ENCODE measurements at places on chromosomes 2 and 18.

- no peak for DNase-seq
Measured at GRCh38 chr2:40199771-40200170, 252.1 kb downstream of the SLC8A1 start.

DNA sequence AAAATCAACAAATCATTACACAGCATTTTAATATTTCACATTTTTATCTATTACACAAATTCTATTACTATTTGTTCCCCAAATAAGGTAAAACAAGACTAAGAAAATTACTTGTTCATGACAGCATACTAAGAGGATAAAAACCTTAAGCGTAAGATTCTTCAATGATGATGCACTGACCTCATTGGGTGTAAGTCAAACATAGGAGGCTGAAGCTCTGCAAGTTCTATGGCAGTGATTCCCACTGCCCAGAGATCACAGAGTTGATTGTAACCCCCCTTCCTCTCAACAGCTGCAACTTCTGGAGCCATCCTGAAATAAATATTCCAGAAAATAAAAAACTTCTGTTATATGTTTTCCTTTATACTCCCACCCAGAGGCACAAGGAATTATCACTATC lies 82.2 kb upstream of the CDKL4 start:
- no peak for DNase-seq

- DNase-seq: peak; percentile 84
Measured at GRCh38 chr2:73176881-73177644, 25.3 kb upstream of the NOTO start.

DNA sequence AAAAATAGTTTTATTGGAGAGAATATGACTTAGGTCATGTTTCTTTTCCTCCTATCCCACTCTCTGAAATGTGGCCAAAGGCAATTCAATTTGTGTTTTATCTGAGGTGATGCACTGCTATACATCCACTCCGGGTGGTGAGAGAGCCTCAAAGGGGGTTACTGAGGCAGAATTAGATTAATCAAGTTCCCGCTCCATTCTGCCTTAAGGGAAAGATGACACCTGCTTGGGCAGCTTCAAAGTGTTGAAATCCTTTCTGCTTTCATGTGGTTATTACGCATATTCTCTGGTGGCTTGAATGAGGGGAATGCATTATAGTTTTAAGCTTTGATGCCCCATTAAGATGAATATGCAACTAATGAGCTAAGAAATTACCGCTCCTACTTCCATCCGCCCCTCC lies 213.0 kb upstream of the TMEFF2 start:
- no peak for DNase-seq

GRCh38 chr2:86584151-86584913 lies 21.1 kb upstream of the CHMP3 start:
- peak; percentile 61 for DNase-seq

DNA sequence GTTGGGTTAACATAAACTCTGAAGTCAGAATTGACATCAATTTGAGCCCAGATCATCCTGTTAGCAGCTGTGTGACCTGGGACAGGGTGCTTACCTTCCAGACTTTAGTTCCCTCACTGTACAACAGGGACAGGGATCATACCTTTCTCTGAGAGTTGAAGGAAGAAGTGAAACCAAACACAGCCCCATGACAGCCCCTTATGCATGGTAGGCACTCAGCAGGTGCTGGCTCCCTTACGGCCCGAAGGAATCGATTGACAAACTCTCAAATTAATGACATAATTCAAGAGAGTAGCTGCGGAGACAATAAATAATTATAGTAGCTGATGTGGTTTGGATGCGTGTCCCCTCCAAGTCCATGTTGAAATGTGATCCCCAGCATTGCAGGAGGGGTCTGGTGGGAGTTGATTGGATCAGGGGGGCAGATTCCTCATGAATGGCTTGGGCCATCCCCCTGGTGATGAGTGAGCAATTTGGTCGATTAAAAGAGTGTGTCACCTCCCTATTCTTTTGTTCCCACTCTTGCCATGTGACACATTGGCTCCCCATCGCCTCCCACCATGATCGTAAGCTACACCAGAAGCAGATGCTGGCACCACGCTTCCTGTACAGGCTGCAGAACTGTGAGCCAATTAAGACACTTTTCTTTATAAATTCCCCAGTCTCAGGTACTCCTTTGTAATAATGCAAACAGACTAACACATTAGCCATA lies 72.4 kb downstream of the ODC1 start:
- DNase-seq: peak; percentile 33

DNA sequence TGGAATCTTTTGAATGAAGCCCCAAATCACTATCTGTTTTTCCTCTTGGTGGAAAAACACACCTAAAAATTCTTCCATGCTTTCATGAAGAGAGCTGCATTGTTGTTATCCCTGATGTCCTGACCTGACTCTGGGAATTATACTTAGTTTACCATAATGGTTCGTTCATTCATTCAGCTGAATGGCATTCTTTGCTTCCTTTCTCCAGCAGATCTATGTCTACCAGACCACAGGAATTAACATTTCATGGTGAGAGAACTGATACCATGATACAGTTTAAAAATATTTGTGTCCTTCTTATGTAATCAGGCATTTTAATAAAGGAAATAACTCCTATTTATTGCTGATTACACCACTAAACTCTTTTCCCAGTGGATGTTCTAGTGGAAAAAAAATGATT lies 11.1 kb upstream of the SLC4A10 start:
- DNase-seq: no peak

DNA sequence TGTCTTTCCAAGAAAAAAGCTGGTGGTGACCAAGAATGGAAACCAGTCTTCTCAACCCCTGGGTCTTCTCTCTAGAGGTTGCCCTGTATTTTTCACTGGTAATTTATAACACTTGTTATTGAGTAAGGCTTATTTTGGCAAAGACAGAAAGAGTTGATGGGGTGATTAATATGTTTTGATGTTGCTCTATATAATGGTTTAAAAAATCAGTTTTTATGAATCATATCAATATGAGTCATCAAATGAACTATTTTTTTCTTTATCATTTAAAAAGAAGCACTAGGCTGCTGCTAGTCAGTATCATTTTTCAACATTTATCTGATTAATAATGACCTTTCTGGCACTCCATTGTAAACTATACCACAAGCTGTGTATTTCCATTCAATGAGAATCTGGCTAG lies 1142.2 kb downstream of the LRP1B start:
- DNase-seq: no peak

DNA sequence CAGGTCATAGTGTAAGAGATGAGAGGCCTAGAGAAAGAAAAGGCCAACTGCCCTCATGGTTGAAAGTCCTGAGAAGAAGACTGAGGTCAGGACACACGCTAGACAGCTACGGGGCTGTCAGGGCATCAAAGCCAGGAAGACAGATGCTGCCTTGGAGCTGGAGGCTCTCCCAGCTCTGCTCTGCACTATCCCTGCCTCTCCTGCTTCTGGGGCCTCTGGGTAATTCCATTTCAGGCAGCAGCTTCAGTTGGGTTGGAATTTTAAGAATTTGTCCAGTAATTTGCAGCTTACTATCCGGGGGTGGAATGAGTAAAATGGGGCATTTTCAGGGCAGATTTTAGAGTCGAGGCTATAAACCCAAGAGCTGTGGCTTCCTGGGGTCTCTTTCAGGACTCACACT lies 76.2 kb upstream of the CTAGE1 start:
- DNase-seq: no peak

DNA sequence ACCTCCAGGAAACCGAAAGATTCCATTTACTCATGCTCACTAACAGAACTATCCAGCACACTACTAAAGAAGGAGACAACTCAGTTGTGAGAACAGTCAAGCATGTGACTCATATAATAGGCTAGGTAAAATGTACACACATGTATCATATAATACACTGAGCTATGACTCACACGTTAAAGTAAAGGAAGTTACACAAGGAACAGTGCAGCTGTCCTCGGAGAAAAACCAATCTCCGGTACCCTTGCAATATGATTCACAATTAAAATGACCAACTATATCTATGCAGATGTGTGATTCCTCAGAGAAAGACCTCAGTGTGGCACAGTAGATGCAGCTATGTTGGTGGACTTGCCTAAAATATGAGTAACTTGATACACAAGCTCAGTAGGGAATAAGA lies 76.5 kb downstream of the STRN start:
- peak; percentile 46 for DNase-seq

GRCh38 chr2:227177592-227178336 lies 13.3 kb downstream of the COL4A3 start:
- DNase-seq: no peak

GRCh38 chr2:149903626-149904025 lies 316.1 kb upstream of the MMADHC start:
- no peak for DNase-seq

DNA sequence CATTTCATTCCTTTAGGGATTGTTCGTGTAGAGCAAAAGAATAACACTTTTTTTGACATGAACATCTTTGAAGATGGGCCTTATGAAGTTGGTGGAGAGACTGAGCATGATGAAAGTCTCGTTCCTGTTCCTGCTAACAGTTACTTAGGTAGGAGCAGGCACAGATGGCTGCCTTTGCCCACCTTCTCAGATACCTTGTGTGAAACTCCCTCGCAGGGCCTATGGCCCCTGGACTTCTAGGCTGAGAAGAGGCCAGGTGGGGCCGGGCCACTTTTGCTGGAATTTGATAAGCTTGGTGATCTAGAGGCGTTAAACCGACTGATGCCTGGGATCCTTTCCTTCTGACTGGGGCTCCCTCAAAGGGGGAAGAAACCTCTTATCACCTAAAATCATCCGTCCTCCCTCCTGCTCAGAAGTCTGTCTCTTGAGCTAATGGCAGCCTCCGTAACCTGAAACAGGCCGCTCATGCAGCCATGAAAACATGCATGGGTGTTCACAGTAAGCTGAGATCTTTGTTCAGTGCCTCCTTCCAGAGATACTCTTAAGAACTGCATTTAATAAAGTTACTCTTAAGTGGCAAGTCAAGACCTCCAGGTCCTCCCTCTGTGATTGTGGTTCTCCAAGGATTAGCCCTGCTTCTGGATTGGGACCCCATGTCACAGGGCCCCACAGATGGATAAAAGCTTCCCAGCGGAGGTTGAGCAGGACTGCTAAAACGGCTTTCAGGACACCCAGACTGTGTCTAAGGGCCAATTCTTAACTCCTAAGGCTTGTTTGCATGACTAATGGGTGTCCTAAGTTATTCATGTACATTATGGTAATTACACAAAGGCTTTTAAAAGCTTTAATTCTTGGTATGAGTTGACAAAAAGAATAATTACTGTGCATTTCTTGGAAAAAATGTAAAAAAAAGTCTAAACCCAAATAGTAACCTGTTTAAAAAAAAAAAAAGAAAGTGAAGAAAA lies 43.9 kb downstream of the ITGA6 start:
- DNase-seq: no peak

DNA sequence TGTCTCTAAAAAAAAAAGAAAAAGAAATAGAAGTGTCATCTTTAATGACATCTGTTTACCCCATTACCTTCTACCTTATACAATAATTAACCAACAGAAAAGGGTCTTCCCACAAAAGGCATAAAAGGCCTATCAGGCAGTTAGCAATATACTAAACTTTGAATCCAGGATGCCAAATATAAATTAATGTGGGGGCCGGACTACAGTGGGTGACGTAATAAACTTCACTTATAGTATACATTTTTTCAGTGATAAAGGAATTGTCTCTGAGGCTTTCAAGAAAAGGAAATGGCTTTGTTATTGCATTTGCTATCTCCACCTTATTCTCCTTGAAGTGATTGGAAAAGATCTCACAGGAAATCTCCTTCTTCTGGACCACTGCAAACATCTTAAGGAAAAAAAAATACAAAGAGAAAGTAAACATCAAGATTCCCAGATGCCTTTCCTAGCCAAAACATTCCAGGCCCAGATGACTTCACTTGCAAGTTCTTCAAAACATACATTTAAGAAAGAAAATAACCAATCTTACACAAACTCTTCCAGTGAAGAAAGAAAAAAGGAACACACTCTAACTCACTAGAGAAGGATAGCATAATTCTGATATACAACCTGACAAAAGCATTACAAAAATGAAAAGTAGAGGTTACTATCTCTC lies 126.2 kb upstream of the CAB39 start:
- DNase-seq: no peak

DNA sequence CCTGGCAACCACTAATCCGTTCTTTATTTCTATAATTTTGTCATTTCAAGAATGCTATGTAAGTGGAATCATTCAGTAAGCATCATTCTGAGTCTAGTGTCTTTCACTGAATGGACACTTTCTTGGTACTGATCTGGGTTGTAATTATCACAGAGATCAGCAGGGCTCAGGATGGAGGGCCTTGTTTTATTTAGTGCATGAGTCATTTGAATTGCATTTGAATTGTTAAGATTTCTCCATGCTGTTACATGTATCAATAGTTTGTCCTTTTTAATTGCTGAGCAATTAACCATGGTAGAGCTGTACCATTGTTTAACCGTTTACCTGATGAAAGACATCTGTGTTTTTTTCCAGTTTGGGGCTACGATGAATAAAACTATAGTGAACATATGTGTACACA lies 256.4 kb downstream of the THSD7B start:
- DNase-seq: no peak

- DNase-seq: no peak
Measured at GRCh38 chr2:55768991-55769390, 75.3 kb upstream of the PNPT1 start.

- DNase-seq: no peak
Measured at GRCh38 chr2:168156661-168157060, 90.7 kb downstream of the STK39 start.

DNA sequence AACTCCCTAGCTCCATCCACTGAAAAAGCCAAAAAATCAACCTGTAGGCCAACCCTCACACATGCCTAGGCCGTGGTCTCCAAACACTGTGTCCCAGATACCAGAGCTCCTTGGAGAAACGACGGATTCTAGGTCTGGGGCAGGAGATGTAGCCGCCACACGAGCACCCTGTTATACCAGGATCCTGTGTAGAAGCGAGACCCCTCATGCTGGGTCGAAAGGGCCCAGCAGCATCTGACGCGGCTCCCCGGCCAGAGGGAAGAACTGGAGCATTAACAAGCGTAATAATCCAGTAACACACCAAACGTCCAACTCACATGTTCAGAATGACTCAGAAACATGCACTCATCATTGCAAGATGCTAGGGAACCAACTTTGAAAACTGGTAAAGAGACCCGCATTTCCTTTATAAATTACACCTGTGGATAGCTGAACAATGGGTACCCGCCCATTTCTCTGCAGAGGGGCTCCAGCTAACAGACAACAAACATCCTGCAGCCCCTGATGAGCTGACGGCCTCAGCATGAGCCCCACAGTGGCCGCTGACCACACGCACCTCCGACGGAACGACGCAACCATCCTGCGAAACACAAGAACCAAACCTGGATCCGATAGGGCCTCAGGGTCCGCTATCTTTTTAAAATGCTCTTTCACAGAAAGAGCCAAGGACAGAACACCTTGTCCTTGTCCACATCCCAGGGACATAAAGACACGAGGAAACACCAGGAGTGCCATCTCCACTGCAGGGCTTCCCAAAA lies 14.2 kb downstream of the SLC66A2 start:
- DNase-seq: no peak

DNA sequence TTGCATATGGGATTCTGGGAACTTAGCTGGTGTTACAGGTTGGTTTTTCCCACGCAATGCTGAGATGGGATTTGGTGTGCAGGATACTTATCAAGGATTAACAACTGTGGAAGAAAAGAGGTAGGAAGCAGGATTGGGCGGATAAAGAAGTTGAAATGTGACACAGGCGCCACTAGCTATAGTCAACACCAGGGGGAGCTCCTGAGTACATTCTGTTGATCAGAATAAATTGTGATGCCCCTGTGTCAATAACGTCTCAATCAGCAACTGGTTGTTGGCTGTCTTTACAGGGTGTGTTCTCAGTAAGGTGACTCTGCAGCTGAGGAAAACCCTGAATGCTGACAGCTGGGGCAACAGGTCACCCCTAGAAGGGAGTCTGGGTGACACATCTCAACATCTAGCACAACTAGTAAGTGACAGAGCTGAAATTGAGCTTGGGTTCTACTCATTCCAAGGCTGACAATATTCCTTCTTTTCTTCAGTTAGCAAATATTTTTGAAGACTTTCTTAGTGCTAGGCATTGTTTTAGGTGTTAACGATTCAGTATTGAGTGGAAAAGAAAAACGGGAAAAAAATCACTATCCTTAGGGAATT lies 143.0 kb downstream of the ARL6IP6 start:
- DNase-seq: peak; percentile 20
